HTR-8/SVneo (cell line): ENCODE measurements at places on chromosomes 11 and 22.

GRCh38 chr11:84061726-84062125, 775.6 kb upstream of the CCDC90B start:
- no peak for DNase-seq

DNA sequence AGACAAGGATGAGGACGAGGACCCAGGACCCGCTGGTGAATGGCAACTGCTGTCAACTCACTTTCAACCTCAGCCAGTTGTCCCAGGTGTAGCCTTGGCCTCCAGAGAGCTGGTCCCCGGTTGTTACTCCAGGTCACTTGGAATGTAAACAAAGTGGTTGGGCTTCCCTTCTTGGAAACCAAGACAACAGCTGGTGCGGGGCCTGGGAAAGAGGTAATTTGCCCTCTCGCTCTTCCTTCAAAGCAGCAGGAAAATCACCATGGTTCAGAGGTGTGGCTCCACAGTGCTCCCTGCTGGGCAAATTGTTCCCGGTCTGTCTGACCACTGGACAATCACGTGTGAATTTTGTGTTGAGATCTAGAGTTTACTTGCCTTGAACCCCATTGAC, 15.0 kb downstream of the SLC1A2 start:
- DNase-seq, result peak; percentile 28

- no peak for DNase-seq
Measured at GRCh38 chr22:38704654-38705234, 1.0 kb upstream of the GTPBP1 start.

DNA sequence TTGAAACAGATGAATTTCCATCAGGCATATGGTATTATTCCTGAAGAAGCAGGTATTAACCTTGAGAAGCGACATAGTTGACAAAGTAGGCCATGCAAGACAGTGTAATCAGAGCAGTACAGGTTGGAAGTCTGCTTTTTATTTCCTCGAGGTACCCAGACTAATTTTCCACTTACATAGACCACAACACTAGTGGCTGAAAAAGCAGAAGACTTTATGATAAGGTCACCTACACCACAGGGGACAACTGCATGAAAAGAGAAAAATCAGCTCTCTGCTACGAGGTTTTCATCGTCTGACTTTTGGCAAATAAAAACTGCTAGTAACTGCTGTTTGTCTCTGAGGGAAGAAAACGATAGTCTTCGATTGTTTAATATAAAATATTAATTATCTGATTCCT, 77.5 kb downstream of the CNTN5 start:
- no peak for DNase-seq

- DNase-seq, result no peak
Measured at GRCh38 chr11:6755953-6756347, 15.8 kb downstream of the OR2AG2 start.

- DNase-seq, result no peak
Measured at GRCh38 chr11:112163875-112164685, at the start of gene IL18. IL18 (minus strand) TSS chr11:112164094; CDS start chr11:112155053, 9,041 bp downstream.

- no peak for DNase-seq
Measured at GRCh38 chr11:58866788-58867187, 22.3 kb upstream of the GLYATL2 start.

- no peak for DNase-seq
Measured at GRCh38 chr22:25223269-25223850, 3.9 kb downstream of the CRYBB2 start.

DNA sequence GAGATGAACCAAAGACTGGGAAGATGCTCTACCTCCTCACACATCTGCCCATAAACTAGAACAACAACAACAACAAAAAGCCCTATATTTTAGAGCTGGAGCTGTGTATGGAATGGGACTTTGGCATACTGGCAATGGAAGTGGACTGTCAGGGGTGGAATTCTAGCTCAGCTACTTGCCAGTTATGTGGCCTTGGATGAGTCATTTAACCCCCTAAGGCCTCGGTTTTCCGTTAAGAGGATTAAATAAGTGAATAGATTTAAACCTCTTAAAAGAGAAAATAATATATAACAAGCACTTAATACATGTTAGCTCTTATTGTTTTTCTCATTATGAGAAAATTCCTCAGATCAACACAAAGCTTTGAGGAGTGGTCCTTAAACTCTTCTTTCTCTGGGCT, 195.0 kb downstream of the KIF18A start:
- DNase-seq, result no peak

GRCh38 chr11:9748361-9748970, 84.6 kb downstream of the SWAP70 start:
- peak; percentile 62 for DNase-seq

DNA sequence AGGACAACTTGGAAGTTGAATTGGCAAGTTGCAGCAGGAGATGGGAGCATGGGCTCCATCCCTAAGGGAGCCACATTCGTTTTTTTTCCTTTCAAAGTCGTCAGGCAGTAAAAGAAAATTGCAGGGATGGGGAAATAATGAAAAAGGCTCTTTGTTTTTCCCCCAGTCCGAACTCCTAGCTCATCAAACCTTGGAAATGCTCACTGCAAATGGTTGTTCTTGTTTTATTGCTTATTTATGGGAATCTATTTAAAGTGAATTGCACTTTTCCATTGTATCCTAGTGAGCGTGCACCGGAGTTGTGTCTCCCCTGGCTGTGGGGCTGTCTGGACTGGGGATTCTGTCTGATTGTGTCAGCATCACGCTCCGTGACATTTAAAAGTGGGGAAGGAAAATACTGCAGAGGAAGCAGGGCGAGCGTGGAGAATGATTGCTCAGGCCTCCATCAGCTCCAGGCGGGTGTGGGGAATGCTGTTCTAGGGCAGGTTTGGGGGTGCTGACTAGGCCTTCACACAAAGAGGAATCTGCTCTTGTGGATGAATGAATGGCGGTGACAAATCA, 306.4 kb downstream of the KIRREL3 start:
- DNase-seq, result no peak

DNA sequence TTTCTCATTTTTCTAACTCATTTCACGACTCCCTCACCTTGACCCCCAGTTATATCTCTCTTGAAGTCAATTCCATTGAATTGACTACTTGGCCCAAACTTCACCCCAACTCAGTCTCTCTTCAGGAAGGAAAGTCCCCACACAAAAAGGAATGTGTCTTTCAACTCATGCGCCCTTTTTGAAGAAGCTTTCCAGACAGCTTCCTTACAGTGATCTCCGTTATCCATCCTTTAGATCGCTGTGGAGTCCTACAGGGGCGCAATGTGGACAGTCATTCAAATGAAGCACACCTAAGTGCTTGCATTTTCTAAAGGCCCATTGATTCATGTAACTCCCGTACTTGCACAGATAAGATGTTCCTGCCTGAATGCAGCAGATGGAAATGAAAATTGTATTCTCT, 101.1 kb upstream of the VPREB1 start:
- no peak for DNase-seq

GRCh38 chr11:7577291-7578190, 63.7 kb downstream of the PPFIBP2 start:
- no peak for DNase-seq

GRCh38 chr11:12103411-12104225, 6.8 kb upstream of the MICAL2 start:
- no peak for DNase-seq

DNA sequence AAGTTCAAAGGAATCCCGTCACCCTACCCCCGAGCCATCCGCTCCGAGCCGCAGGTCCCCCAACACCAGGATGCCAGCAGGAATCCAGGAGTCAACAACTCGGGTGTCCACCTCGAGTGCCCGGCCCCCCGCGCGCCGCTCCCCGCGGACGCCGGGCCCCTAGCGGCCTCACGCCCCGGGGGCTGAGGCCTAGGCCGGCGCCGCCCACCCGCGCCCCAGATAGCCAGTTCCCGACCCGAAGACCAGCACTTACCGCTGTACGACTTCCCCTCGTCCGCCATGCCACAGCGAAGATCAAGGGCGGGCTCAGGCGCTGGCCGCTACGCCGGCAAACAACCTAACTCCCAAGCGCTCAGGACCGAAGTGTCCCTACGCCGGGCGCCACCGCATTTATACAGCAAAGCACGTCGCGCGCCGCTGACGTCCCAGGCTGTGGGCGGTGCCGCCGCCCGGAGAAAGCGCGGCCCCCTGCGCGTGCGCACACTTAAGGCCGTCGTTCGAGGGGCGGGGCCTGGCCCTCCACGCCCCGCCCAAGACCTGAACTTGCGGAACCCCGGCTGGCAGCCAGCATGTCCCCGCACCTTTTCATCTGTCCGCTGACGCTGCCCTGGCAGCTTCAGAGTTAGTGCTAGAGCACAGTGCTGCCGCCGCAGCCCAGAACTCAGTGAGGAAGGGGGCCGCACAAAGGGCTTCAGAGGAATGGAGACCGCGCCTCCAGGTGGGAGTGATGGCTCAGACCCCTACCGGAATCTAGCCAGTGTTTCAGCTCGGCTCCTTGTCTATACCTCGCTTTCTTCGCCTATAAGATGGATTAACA, at the start of gene NXF1:
Gene NXF1 (minus strand): TSS at position 365 of the 817 bp plus-strand sequence. CDS start 84 bp downstream, at position 281.
- peak; percentile 87 for DNase-seq

DNA sequence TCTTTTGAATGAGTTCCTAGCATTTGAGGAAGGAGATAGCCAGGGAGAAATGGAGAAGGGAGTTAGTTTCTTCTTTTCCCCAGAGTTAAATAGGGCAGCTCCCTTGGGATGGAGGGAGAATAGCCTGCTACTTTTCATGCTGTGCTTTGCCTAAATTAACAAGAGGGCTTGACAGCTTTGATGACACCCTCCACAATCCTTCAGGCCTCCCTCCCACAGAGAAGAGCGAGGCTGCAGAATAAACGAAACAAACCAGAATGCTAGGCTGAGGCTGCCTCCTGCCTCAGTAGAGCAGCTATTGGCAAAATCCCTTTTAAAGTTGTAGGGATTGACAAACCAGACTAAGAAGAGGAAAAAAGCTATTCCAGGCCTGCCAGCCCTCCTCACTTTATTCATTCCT, 94.6 kb downstream of the C11orf58 start:
- DNase-seq, result no peak
